ENCODE measurements at places on chromosomes 16 and 17. TPM values are rescaled to one million over a fixed set of nuclear protein-coding genes. Genes with fewer than 3 reads are reported as not detected.
A peak's percentile ranks its signal among the peaks of the same experiment; 100 is the strongest.

DNA sequence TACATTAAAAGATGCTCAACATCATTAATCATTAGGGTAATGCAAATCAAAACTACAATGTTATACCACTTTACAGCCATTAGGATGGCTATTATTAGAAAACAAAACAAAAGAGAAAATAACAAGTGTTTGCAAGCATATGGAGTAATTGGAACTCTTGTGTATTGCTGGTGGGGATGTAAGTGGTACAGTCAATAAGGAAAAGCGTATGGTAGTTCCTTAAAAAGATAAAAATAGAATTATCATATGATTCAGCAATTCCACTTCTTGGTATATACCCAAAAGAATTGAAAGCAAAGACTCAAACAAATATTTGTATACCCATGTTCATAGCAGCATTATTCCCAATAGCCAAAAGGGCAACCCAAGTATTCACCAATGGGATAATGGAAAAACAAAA is 1.4 kb upstream of the CAPNS2 start:
- H3K27me3 ChIP-seq = no peaks in the 10 kb centered on the region
- DNase-seq = no peak
- H3K36me3 ChIP-seq = no peaks in the 10 kb centered on the region
- H3K27ac ChIP-seq = no peak overlapping the region

DNA sequence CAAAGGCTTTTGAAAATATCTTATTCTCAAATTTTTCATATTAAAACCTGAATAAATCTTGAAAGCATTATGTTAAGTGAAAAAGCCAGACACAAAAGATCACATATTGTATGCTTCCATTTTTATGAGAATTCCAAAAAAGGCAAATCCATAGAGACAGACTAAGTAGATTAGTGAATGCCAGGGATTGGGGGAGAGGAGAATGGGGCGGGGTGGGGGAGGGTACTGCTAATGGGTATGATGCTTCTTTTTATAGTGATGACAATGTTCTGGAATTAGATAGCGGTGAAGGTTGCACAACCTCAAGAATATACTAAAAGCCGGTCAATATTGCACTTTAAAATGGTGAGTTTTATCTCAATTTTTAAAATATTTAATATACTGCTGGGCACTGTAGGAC is 44.0 kb downstream of the XPO6 start:
- H3K27ac ChIP-seq = no peak overlapping the region
- H3K4me1 ChIP-seq = 0 out of 2 replicates have a peak, but pooled peaks cover 7% of the 10 kb centered on the region
- no peak overlapping the region for H3K4me3 ChIP-seq

- H3K36me3 ChIP-seq = peaks cover 9% of the 10 kb centered on the region
- H3K4me3 ChIP-seq = no peak overlapping the region
- no peaks in the 10 kb centered on the region for H3K27me3 ChIP-seq
- peaks cover 12% of the 10 kb centered on the region for H3K4me1 ChIP-seq
Measured at GRCh38 chr17:77356690-77357201, 216.0 kb downstream of the SEC14L1 start.

DNA sequence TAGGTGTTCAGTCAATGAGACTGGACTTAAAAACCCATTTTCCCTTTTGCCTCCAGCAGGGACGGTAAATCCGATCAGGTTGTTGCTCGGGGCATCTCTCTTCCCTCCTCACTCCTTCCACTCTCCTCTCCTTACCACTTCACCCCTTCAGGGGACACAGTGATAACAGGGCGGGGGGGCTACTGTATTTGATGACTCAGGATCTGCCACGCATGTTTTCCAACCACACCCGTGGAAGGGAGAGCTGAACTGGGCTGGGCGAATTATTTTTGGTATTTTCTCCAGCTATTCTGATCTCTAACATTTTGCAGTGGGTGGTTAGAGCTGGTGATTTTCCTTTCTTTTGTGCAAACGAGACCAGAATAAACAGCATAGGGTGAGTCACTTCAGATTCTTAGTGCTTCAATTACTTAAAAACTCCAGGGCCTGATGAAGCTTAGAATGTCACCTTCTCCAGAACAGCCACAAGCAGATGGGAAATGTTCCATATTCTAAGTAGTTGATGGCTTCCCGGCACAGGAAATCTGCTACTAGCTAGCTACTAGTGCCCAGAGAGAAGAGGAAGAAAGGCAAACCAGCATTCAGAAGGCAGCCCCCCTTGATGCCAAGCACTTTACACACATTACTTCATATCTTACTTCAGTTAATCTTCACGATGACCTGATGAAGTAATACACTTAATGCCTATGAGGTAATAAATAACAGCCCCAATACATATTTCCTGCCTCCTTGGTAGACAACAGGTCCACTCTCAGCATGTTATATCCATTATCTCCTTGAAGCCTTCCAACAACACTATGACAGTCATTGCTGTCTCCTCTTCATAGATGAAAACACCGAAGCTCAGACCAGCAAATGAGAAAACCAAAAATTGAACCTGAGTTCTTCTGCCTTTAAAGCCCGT is 74.1 kb downstream of the ASIC2 start:
- H3K4me3 ChIP-seq = no peak overlapping the region
- no peak for DNase-seq
- H3K36me3 ChIP-seq = no peaks in the 10 kb centered on the region
- H3K4me1 ChIP-seq = no peaks in the 10 kb centered on the region
- H3K27me3 ChIP-seq = peaks cover 9% of the 10 kb centered on the region

DNA sequence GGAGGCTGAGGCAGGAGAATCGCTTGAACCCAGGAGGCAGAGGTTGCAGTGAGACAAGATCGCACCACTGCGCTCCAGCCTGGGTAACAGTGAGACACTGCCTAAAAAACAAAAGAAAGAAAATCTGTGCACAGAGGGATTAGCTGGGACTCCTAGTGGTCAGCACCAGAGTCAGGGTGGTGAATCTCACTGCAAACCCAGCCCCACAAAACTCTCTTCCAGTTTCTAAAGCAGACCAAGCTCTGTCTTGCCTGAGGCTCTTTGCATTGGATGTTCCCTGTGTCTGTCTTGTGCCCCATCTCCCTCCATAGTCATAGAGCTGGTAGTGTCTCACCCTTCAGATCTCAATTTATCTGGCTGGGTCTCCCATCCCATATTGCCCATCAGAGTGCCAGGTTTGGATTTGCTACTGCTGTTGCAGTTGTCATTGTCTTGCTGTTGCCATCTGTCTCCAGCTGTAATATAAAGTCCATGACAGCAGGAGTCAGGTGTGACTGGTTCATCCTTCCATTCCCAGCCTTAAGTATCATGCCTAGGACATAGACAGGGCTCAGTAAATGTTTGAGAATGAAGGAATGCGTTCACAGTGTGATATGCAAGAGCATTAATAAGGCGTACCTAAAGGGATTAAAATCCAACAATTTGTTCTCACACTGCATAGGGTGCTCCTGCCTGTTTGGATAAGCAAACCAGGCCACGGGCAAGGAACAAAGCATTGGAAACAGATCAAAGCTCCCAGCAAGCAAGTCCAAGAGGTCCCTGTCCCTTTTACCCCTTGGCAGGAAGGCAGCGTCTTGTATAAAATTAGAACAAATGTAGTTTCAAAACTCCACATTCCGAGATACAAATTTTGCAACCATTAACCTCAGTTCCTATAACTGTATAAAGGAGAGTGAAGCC is 614.6 kb upstream of the CDH5 start:
- no peak overlapping the region for H3K4me3 ChIP-seq
- peaks cover 13% of the 10 kb centered on the region for H3K4me1 ChIP-seq
- H3K27ac ChIP-seq = no peak overlapping the region
- H3K27me3 ChIP-seq = no peaks in the 10 kb centered on the region
- no peaks in the 10 kb centered on the region for H3K36me3 ChIP-seq
- DNase-seq = no peak

DNA sequence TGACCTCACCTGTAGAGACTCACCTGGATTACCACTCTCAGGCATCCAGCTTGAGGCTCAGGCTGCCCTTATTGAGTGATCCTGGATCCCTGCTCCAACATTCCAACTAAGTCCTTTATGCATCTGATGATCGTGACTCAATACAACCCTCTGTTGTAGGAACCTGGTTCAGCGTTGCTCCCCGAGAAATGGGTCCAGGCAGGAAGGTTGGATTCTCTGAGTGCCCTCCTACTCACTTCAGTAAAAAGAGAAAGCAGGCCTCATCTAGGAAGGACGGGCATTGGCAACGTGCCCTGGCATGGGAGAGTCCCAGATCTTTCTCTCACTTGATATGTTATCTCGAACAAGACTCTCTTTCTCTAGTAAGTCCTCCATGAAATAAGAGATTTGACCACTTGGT is at the start of gene OR3A1:
Gene OR3A1, minus strand, starts transcription at position 101 of the 400 bp plus-strand sequence. CDS start 5,778 bp downstream, outside the sequence.
- H3K4me1 ChIP-seq = no peaks in the 10 kb centered on the region
- H3K27ac ChIP-seq = no peak within 1 kb of the TSS
- no peak within 1 kb of the TSS for H3K4me3 ChIP-seq

DNA sequence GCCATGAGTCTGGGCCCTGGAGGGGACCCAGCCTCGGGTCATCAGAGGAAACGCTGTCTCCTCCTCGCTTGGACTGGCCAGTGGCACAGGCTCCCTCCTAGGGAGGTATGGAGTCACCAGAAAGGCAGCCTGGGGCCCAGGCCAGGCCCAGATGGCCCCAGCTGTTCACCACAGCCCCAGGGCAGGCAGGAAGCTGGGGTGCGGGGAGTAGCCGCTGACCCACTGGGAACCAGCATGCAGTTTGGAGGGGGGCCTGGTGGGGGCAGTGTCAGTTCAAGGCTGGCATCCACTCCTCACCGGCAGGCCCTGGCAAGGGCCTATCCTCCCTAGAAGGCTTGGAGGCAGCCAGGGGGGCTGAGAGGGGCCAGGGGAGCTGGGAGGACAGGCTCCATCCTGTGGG is 48.8 kb downstream of the SDK2 start:
- no peaks in the 10 kb centered on the region for H3K36me3 ChIP-seq
- H3K4me3 ChIP-seq = no peak overlapping the region
- DNase-seq = peak; percentile 85
- H3K27me3 ChIP-seq = no peaks in the 10 kb centered on the region
- H3K27ac ChIP-seq = no peak overlapping the region

GRCh38 chr17:68343976-68344375 is 52.7 kb downstream of the ARSG start:
- peaks cover 5% of the 10 kb centered on the region for H3K4me1 ChIP-seq
- DNase-seq = no peak
- H3K36me3 ChIP-seq = no peaks in the 10 kb centered on the region
- H3K27me3 ChIP-seq = no peaks in the 10 kb centered on the region

DNA sequence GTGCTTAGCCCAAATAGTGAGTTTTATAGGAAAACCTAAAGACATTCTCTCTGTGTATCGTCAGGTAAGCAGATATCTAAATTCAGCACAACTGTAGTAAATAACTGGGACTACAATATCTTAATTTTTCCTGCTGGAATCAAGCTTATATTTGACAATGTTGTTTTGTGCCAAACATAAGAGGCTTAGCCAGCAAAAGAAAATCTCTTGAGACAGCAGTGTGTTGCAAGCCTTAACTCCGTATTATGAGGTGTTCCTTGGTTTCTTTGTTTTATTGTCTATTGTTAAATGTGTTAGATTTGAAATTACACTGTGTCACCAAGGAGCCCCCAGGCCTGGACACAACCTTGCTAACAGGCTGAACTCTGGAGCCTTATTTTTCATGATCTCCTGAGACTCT is 1570.6 kb upstream of the GOT2 start:
- H3K27me3 ChIP-seq = no peaks in the 10 kb centered on the region
- 0 out of 2 replicates have a peak, but pooled peaks cover under 1% of the 10 kb centered on the region for H3K4me1 ChIP-seq
- H3K36me3 ChIP-seq = peaks cover 5% of the 10 kb centered on the region
- DNase-seq = no peak

- peaks cover 14% of the 10 kb centered on the region for H3K27me3 ChIP-seq
- DNase-seq = no peak
- no peak overlapping the region for H3K27ac ChIP-seq
- peaks cover 7% of the 10 kb centered on the region for H3K36me3 ChIP-seq
Measured at GRCh38 chr16:66414891-66415290, 12.2 kb upstream of the BEAN1 start.

- H3K27ac ChIP-seq = peak overlapping the region; percentile 15
- no peak for DNase-seq
- H3K4me1 ChIP-seq = peaks cover 24% of the 10 kb centered on the region
- H3K27me3 ChIP-seq = no peaks in the 10 kb centered on the region
- H3K36me3 ChIP-seq = no peaks in the 10 kb centered on the region
- no peak overlapping the region for H3K4me3 ChIP-seq
Measured at GRCh38 chr16:23907903-23908302, 72.1 kb downstream of the PRKCB start.

- H3K4me1 ChIP-seq = peaks cover 14% of the 10 kb centered on the region
- DNase-seq = no peak
- H3K27me3 ChIP-seq = peaks cover 60% of the 10 kb centered on the region
- H3K27ac ChIP-seq = no peak overlapping the region
- no peak overlapping the region for H3K4me3 ChIP-seq
Measured at GRCh38 chr17:47220531-47220999, 11.4 kb downstream of the MYL4 start.

DNA sequence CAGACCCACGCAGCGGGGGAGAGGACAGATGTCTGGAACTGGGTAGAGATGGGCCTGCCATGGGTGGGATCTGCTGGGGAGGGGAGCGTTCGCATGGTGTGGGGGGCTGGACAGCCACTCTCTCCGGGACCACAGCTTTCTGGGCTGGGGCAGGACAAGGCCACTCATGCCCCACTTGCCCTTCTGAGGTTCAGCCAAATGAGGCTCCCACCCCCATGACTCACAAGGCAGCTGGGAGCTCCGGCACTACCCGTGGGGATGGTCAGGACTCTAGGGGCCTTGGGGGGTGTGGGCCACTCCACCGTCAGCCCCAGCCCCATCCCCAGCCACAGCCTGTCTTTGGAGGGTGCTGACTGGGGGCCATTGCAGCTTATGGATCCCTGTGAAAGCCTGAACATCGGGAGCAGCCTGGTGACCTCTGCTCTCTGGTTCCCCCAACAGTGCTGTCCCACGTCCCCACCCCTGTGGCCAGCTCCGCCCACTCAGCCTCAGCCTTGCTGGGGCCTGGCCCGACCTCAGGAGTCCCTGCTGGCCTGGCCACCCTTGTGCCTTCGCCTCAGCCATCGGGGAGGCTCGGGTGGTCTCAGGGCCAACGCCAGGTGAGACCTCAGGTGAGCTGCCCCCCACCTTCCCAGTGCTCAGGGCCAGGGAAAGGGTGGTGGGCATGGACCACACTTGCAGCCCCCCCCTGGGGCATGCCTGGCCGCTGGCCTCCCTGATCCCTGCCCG is 4.7 kb upstream of the CDH15 start:
- peaks cover 6% of the 10 kb centered on the region for H3K4me1 ChIP-seq
- H3K27me3 ChIP-seq = peaks cover 6% of the 10 kb centered on the region
- H3K4me3 ChIP-seq = no peak overlapping the region
- H3K27ac ChIP-seq = no peak overlapping the region

The DUSP14 gene
- 22.4 TPM for total RNA-seq

The KSR1 gene
- 38.0 TPM for total RNA-seq

The ADAMTS18 gene
- 0.94 TPM for total RNA-seq

The SETD1A gene
- 29.3 TPM for total RNA-seq

The SNX20 gene
- not detected for total RNA-seq

The TEX19 gene
- total RNA-seq = 1.4 TPM
